Activated CD8-positive, alpha-beta memory T cell treated with anti-CD3 and anti-CD28 coated beads, Interleukin-2, amount 50 U/mL, for 4 hours (primary cell): ENCODE measurements at places on chromosomes 2 and 18.

- DNase-seq: no peak
These were observed 41.9 kb upstream of the TBC1D8 start for GRCh38 chr2:101193033-101193626.

DNA sequence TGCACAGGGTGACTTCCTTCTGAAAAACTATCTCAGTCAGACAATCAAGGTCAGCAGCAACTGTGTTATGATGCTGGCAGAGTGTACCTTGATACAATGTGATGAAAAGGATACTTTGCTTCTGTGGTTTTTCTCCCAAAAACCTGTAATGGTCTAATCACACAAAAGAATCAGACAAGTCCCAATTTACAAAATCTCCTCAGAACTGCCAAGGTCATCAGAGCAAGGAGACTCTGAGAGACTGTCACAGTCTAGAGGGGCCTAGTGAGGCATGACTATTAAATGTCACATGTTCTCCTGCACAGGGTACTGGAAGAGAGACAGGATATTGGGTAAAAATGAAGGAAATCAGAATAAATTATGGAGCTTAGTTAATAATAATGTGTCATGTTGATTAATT is 185.4 kb downstream of the ST6GAL2 start:
- no peak for DNase-seq

DNA sequence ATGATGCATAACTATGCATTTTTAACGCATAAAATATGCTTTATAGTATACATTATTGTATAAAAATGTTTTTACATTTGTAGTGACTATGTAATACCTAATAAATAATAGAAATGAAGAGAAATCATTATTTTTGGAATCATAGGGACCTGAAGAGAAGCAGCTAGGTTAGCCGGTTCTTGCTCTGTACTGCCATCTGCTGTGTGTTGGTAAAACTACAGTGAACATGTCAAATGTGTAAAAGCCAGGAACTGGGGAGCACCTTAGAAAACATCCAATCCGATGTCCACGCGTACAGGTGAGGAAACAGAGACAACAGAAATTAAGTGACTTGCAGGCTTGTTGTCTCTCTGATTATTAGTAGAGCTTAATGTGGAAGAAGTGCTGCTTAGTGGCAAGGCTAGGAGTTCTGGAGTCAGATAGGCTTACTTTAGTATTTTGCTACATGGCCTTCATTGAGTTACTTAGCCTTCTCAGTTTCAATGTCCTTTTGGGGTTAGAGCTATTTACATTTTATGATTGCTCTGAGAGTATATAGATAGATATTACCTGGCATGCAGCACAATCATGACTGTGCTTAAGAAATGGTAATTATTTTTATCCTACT is 386.5 kb downstream of the DLGAP1 start:
- DNase-seq: no peak

GRCh38 chr18:57775937-57776336 is 27.2 kb downstream of the ATP8B1 start:
- no peak for DNase-seq

DNA sequence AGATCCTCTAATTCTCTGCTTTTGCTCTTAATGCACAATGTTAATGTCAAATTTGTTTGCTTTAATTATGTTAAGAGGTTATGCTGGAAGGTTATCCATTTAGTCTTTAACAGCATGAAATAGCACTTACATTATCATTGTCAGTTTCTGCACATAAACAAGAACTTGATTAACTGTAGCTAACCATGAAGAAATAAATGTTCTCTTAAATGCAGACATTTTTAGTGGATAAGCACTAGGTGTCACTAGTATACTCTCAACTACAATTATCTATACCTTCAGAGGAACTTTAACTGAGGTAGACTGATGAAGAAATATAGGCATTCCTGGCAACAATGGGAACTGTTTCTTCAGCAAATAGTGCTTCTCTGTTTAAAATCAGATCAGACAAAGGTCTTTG is 178.8 kb upstream of the CHST9 start:
- DNase-seq: no peak

- no peak for DNase-seq
These were observed 940 bp upstream of the BOLA3 start for GRCh38 chr2:74148457-74149246.

DNA sequence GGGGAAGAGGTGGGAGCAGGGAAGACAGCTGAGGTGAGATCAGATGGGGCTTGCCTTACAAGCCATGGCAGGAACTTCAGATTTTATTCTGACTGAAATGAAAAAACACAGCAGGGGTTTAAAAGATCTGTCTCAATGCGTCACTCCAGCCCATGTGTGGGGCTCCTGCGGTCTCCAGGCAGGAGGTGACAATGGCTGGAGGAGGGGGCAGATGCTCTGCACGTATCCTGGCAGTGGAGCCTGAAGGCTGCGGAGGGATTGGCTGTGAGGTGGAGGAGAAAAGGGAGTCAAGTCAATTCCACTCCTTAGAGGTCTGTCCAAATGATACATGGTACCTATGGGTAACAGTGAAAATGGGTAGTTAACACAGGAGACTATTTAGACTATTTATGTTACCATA is 40.5 kb upstream of the KIDINS220 start:
- no peak for DNase-seq

- DNase-seq: no peak
These were observed 145.8 kb upstream of the ACAA2 start for GRCh38 chr18:49959176-49959575.

DNA sequence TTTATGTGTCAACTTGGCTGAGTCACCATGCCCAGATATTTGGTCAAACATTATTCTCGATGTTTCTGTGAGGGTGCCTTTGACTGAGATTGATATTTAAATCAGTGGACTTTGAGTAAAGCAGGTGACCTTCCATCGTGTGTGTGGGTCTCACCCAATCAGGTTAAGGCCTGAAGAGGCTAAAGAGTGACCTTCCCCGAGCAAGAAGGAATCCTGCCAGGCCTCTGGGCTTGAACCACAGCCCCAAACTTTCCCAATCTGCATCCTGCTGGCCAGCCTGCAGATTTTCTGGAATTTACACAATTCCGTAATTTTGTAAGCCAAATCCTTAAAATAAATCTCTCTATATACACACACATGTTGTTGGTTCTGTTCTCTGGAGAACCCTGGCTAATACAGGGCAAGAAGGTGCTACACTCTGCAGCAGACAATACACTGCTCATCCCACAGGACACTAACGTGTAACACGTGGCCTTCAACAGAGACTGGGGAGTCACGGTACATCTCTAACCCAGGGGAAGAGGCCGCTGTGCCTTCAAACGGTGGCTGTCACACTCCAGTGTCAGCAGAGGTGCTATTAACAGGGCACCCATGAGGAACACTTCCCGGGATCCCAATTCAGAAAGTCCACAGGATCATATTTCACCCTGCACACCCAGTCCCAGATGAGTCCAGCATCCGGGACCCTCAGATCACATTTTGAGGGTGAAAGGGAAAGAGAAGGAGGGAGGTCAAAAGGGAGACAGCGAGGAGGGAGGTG is 113.1 kb upstream of the ID2 start:
- no peak for DNase-seq

- DNase-seq: no peak
These were observed 447 bp downstream of the RETSAT start for GRCh38 chr2:85353876-85354285.

DNA sequence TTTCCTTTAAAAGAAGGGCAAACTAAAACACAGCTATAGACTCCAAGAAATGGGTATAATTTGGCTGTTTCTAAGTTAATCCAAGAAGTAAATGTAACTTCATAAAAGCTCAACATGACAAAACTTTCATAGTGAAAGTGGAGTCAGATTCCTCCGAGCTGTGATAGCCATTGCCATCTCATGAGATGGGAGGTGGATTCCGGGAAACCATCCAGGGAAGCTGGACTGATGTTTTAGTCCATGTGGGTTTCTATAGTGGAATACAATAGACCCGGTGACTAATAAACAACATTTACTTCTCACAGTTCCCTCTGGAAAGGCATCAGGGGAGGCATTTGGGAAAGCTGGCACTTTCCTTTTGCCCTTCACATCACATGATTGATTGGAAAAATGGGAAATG is 10.0 kb upstream of the LAPTM4A start:
- no peak for DNase-seq

GRCh38 chr18:67092141-67092540 is 424.4 kb downstream of the DSEL start:
- DNase-seq: no peak

GRCh38 chr2:232075859-232076258 is 114.3 kb downstream of the DIS3L2 start:
- no peak for DNase-seq

- DNase-seq: no peak
These were observed 303.0 kb downstream of the DYSF start for GRCh38 chr2:71756280-71756906.

GRCh38 chr2:38586931-38587330 is 15.8 kb downstream of the HNRNPLL start:
- no peak for DNase-seq

GRCh38 chr2:193989645-193990044 is 1667.4 kb upstream of the SLC39A10 start:
- no peak for DNase-seq

DNA sequence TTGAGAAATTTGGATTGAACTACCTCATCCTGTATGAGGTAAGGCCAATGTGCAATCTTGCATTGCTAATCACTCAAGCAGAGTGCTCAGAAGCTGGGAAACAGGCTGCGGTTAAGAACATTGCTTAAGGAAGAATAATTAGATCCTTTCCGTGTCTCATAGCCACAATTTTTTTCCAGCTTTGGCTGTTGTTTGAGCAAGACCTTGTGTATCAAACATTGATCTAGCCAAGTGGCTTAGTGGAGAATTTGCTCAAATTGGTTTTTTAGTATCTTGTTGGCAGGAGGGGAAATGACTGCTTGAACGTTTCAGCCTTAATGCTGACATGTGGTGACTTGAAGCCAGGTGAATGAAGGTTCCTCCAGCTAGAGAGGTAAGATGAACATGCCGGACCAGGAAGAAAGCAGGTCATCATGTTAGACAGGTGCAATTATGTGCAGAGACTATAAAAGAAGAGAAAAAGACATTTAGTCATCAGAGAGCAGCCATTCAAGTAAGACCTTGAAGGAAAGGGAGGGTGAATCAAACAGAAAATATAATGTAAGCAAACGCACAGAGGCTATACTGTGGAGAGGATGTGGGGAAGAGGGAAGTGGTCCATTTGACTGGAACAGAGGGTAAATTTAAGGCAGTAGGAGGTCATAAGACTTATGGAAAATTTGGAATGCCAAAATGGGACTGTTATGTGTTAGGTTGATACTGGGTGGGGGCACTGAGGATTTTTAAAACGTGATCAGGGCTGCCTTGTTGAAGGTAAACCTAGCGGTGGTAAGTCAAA is 98.9 kb upstream of the CYP1B1 start:
- no peak for DNase-seq

DNA sequence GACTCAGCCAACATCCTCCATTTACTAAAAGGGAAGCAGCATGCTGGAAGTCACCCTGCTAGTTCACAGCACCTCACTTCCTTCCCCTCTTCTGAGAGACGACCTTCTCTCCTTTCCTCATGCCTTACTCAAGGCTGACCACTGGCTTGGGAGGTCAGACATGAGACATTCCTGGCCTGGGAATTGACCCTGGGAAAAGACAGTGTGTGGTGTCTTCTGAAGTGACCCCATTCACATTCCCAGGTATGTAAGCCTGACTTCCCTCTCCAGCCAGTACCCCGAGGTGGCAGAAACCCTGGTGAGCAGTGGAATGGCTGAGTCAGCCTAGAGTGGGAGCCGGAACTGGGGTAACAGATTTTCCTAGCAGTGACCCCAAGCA is 92.4 kb downstream of the PLB1 start:
- DNase-seq: no peak

DNA sequence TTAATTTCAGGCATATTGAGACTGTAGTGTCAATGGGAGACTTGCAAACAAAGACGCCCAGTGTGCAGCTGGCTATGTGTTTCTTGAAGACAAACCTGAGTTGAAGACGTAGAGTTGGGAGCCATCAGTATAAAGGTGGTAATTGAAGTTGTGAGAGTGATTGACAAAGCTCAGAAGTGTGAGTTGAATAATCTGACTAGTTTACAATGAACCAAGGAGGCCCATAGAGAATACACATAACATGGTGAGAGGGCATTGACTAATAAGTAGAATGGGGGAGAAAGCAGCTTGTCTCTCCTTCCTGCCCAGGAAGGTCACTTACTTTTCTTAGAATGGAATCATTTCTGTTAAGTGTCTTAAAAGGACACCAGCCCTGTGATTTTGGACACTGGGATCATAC is 14.1 kb downstream of the SP110 start:
- DNase-seq: no peak

- DNase-seq: peak; percentile 40
These were observed 1.3 kb downstream of the HDAC4 start for GRCh38 chr2:239399433-239399920.

DNA sequence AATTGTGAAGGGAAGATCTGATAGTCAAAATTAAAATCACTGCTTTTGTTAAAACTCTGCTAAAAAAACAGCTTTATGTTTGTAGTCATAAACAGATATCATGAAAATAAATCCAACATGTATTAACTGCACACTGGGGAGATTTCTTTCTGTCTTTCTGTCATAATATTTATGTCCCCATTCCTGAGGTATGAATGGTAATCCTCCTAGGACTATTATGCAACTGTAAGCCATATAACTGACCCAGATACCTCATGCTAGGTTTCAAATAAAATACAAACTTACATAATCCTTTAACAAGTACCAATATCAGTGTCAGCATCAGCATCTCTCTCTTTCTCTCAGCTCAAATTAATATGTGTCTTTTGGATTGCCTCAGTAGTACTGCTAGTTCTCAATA is 18.2 kb downstream of the IFIH1 start:
- DNase-seq: no peak

DNA sequence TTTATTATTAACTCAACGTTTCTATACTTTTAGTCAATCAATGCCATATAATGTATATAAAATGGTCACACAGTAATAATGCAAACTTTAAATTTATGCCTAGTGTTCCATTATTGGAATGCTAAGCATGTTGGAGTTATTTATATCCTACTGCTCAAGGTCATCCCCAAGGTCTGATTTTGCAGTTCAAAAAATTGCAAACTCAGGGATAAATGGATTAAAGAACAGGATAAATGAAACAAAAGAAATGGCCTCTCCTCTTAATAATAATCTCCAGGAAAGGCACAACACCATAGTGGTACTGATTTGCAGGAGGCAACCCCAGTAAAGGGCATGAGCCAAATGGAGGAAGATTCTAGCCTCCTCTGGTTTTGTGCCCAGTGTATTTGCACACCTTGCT is 436.4 kb downstream of the EPHA4 start:
- no peak for DNase-seq

GRCh38 chr18:12065397-12065796 is 28.2 kb upstream of the ANKRD62 start:
- no peak for DNase-seq

- no peak for DNase-seq
These were observed 124.9 kb downstream of the RDH14 start for GRCh38 chr2:18435426-18436037.

DNA sequence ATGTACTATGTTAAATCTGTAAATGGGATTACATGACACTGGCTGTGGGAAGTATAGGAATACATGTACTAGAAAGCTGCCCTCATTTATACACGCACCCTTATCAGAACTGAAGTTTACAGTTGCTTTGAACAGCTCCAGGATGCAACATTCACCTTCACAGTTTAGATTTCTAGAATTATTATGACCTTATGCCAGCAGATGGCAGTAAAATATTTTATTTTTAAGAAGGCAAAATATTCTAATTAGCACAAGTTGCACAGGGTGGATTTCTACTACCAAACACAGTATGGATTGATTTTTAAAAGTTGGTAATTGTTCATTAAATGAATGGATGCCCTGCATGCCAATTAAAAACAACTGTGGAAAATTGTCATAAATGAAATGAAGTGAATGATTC is 670.4 kb downstream of the KCNJ3 start:
- DNase-seq: no peak

GRCh38 chr2:73295751-73296400 is 2.5 kb upstream of the EGR4 start:
- DNase-seq: no peak
